ENCODE measurements at places on chromosomes 13 and 19.

- DNase-seq = no peak
Observed at GRCh38 chr19:45110851-45111266, 17.9 kb downstream of the PPP1R37 start.

GRCh38 chr13:44903574-44903985 lies 85.7 kb downstream of the NUFIP1 start:
- peak; percentile 94 for DNase-seq

DNA sequence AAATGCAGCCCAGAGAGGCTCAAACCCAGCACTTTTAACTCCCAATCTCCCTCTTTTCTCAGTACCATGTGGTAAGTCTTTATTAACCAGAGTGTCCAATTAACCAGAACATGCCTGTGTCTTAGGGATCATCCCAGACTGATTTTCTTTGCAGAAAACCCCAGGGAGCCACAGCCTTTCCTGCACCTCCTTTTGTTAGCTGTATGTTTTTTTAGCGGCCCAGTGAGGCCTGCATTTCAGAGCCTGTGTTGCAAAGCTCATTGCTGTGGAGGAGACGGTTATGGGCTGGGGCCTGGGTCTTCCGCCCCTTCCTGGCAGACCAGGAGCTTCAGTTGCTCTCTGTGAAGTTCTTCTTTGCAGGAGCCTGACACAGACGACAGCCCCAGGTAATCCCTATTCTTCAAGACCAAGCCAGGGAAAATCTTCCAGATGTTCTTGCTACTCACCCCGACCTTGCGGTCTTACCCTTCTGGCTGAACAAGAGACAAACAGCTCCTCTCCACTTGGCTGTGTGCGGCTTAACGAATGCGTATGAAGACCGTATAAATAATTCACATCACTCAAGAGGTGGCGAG lies 70.7 kb upstream of the TSHZ3 start:
- no peak for DNase-seq

- DNase-seq = no peak
Observed at GRCh38 chr13:113805431-113806103, 46.5 kb downstream of the TMEM255B start.

DNA sequence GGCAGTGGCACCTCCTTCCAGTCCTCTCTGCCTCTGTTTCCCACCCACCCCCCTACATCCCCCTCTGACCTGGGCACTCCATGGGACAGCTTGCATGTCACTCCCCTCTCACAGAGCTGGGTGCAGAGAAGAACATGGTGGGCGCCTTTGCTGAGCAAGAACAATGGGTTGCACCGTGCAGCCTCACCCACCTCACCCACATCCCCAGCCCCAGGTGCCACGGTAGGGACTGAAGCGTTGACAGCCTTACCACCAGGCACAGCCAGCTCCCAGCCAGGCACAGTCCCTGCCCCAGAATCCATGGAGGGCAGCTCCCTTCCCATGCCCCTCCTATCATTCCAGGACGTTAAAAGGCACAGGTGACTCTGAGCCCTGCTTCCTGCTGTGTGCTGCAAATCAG lies 93.1 kb upstream of the VSTM2B start:
- no peak for DNase-seq

- DNase-seq = peak; percentile 61
Observed at GRCh38 chr13:65638572-65639168, 1591.5 kb downstream of the PCDH9 start.

GRCh38 chr19:15260939-15261338 lies 28.7 kb upstream of the EPHX3 start:
- no peak for DNase-seq

DNA sequence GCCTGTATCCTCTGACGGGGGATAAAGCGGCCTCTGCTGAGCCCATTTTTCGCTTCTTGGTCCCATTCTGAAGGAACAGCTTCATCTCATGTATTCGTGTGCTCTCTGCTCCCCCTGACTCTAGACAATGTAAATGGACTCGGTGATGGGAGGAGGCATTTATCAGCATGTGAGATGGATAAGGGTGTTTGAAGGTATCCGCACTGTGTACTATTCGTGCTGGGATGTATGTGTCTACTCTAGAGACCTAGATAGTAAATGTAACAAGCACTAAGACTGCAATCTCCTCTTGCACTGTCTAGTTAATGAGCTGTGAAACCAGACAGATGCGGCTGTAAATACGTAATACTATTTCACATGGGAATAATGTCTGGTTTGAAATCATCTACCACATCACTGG lies 134.6 kb upstream of the ARGLU1 start:
- DNase-seq = no peak

- DNase-seq = no peak
Observed at GRCh38 chr13:95204231-95204765, 97.0 kb downstream of the ABCC4 start.

DNA sequence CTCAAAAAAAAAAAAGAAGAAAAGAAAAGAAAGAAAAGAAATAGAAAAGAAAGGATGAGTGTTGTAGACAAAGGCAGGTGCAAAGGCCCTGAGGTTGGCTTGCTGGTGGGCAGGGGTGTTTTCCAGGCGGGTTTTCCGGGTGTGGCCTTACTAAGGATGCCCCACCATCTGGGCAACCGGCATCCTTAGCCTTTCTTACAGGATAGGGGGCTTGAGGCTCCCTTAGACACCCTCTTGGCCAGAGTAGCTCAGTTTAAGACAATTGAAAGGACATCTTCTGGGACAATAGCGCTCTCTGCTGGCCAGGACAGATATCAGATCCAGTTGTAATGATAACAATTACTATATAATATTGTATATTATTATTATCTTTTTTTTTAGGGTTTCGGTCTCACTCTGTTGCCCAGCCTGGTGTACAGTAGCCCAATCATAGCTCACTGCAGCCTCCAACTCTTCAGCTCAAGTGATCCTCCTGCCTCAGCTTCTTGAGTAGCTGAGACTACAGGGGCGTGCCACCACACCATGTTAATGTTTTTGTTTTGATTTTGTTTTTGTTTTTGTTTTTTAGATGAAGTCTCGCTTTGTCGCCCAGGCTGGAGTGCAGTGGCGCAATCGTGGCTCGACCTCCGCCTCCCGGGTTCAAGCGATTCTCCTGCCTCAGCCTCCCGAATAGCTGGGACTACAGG lies 1.4 kb upstream of the QTRT1 start:
- peak; percentile 48 for DNase-seq

DNA sequence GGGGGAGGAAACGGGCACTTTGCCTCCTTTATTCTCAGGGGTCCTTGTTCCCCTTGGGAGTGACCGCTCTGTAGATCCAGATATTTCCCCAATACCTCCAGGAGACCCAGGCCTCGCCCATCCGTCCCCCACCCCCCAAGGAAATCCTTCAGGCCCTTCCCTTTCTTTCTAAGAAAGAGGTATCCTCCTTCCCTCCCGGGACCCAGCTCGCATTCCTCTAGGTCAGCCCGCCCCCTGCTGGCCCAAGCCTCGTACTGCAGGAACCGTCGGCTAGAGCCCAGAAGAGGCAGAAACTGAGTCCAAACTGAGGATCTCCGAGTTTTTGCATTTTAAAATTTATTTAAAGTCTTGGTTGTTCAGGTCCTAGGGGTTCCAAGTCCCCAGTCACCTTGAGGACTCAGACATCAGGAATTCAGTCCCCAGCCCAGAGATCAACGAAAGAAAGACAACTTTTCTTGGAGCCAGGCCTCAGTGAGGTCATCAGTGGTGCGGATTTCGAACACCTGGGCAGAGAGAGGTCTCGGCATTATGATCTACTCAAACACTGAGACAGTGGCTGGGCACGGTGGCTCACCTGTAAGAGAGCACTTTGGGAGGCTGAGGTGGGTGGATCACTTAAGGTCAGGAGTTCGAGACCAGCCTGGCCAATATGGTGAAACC lies 7.5 kb upstream of the LRFN1 start:
- DNase-seq = peak; percentile 65

GRCh38 chr19:29967623-29968022 lies 25.6 kb downstream of the URI1 start:
- peak; percentile 43 for DNase-seq

GRCh38 chr13:97630725-97631124 lies 196.8 kb downstream of the RAP2A start:
- DNase-seq = no peak
